Stimulated activated CD4-positive, alpha-beta T cell treated with anti-CD3 and anti-CD28 coated beads, Interleukin-4, amount 100 ng/mL, for 4 hours (primary cell): ENCODE measurements at places on chromosomes 11 and 22.

DNA sequence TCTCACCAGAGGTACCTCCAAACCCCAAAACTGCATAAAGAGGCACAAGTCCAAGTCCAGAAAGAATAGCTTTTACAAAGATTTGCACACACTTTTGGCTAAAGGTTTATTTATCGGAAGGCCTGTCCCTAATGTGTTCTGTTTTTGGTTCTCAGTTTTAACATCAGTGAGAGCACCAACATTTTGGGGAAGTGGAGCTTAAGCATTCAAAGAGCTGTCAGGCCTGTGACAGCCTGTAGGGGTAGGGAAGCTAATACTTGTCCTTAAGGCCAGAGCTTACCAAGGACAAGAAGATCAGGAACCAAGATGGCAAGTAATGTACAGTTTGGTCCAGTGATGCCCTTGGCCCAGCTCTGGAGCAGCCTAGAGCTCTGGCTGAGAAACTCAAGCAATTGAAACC lies 38.9 kb upstream of the SCUBE2 start:
- DNase-seq, result no peak

GRCh38 chr11:119087123-119087522 lies 2.4 kb downstream of the HMBS start:
- DNase-seq, result no peak

GRCh38 chr11:58567889-58568512 lies 7.7 kb downstream of the LPXN start:
- peak; percentile 67 for DNase-seq

DNA sequence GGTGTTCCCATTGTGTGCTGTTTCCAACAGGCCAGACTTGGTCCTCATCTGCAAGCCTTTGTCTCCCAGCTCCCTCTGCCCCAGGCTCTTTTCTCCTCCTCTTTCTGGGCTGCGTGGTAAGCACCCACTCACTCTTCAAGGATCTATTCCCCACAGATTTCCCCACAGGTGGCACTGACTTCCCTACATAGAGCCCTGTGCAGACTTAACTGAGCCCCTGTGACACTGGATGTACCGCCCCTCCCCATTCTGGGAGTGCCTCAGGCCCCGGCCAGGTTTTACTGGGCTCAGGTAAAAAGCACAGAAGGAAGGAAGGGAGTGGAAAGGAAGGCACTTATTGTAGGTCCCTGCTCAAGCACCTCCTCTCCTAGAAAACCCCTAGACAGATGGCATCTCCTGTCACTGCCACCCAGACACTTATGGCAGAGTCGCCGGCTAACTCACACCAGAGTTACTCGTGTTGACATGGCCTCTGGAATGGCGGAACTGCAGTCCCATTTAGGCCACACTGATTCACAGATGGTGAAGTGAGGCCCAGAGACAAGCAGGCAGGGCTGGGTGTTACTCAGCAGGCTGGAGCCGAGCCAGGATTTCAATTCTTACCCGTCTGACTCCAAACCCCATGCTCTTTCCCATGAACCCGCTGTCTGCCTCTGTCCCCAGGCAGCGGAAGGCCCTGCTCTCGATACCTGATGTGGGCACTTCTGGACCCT lies 47.2 kb downstream of the LRRC32 start:
- DNase-seq, result no peak

- peak; percentile 43 for DNase-seq
Measured at GRCh38 chr22:41405588-41405987, 23.8 kb downstream of the TEF start.
